ENCODE measurements at places on chromosomes 6 and 20.

- DNase-seq = no peak
These were observed 76.8 kb downstream of the HIVEP2 start for GRCh38 chr6:142867988-142868812.

DNA sequence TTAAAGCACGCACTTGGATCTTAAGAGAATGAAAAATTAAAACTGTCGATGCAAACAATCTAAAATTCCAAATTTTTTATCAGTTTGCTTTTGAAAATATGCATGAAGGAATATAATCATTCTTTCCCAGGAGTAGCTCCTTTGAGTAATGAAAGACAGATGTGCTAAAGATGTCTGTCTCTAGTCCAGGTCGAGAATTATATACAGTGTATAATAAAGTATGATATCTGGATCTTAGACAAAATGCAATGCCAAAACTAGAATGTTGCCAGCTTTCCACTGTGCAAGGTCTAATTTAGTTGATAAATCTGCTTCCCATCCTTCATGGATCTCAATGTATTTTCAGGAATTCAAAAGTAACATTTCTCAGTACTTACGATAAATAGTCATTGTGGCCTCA, 65.1 kb upstream of the ADGRG6 start:
- DNase-seq = no peak

DNA sequence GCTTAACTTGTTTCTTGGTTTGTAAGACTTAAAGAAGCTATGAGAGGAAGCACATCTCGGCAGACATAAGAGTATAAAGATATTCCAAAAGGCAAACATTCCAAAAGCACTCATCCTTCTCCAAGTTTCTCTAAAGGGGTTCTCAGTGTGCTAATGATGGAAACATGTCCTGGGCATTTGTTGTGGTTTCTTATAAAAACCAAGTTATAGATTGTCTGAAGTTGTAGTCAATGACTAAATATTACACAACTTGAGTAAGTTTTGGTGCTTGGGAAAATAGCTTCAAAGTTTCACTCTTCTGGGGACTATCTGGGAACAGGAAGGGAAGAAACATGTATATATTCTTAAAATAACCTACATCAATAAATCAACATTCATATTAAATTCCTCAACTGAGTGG, 128.3 kb upstream of the TBX18 start:
- no peak for DNase-seq

DNA sequence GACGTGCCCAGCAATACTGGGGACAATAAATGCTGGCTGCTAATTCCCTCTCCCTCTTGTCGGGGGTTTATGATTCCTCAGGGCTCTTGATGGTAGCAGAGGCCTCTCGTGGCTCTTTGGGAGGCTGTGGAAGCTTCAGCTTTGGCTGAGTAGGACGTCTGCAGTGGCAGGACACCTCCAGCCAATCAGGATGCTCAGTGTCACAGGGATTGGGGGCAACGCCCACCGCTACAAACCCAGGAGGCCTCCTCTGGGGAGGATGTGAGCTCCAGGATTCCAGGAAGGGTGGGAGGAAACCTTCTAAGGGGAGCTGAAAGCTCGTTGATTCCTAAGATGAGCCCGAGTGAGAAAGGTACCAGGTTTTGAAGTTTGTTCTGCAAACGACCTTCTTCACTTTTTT, 19.4 kb downstream of the RSPO4 start:
- DNase-seq = no peak

GRCh38 chr6:51842061-51842803, 245.2 kb downstream of the PKHD1 start:
- no peak for DNase-seq

- DNase-seq = no peak
These were observed 23.4 kb downstream of the MGME1 start for GRCh38 chr20:17992224-17992637.

- no peak for DNase-seq
These were observed 158.7 kb upstream of the RSPO3 start for GRCh38 chr6:126959765-126960164.

DNA sequence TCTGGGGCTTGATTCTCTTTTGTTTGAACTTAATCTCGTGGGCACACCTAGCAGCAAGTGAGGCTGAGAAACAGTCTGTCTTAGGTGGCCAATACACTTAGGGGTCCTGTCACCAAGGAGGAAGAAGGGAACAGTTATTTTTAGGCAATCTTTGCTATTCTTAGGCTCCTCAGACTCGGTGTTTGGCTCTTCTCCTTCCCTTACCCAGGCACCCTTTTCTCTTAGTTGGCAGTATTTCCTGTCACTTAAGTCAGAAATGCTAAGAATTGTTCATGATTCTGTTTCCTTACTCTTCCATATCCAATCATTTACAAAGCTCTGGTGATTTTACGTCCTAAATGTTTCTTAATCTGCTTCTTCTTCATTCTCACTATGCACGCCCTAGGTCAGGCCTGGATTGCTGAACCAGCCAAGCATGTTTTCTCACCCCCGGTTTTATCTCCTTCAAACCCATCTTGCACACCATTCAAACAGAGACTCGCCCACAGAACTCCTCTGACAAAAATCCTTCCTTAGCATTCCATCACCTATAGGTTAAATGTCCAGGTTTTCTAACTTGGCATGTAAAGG, 45.2 kb upstream of the TMEM217 start:
- DNase-seq = no peak

GRCh38 chr6:75524322-75524972, 30.8 kb upstream of the FILIP1 start:
- DNase-seq = no peak

DNA sequence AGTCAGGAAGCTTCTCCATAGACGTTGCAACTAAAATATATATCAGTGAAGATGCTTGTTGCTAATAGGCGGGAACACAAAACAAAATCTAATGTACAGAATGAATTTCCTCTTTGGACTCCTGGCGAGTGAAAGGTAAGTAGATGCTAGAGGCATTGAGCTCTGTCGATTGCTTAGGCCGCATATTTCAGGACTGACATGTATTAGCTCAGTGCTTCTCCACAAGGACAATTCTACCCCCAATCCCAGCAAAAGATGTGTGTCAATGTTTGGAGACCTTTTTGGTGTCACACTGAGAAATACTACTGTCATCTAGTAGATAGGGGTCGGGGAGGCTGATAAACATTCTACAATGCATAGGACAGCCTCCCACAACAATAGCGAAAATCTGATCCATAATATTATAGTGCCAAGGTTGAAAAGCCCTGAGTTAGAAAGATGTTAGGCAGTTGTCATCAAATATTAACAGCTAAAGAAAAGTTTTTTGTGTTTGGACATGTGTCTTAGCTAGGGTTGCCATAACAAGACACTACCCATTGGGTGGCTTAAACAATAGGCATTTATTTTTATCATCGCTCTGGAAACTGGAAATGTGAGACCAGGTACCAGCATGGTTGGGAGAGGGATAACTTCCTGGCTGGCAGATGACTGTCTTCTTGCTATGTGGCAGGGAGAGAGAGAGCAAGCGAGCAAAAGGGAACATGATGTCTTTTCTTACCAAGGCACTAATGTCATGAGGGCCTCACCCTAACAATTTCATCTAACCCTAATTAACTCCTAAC, 48.0 kb upstream of the BCAS1 start:
- no peak for DNase-seq

- DNase-seq = no peak
These were observed 480.2 kb upstream of the SPTLC3 start for GRCh38 chr20:12528591-12529041.

- DNase-seq = no peak
These were observed 82.5 kb downstream of the POPDC3 start for GRCh38 chr6:105097288-105097687.

- DNase-seq = no peak
These were observed 588 bp upstream of the ACSS2 start for GRCh38 chr20:34875642-34876405.

GRCh38 chr6:79894939-79895338, 52.4 kb downstream of the ELOVL4 start:
- no peak for DNase-seq

DNA sequence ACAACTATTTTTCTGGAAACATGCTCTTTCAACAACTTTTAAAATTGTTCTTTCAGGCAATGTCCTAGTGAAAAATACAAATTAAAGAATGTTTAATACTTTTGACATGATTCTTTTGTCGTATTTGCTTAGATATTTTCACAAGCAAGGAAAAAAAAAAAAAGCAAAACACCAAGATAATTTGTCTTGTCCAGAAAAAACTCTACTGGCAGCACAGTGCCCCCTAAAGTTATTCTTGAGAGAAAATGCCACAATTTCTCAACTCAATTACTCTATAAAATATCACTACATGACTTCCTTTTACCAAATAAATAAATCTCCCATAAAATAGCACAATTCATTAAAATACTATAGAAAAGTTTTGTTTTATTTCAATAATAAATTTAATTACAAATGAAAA, 652.5 kb upstream of the EPHA7 start:
- no peak for DNase-seq

- no peak for DNase-seq
These were observed 37.6 kb upstream of the EPB41L1 start for GRCh38 chr20:36116807-36117441.

DNA sequence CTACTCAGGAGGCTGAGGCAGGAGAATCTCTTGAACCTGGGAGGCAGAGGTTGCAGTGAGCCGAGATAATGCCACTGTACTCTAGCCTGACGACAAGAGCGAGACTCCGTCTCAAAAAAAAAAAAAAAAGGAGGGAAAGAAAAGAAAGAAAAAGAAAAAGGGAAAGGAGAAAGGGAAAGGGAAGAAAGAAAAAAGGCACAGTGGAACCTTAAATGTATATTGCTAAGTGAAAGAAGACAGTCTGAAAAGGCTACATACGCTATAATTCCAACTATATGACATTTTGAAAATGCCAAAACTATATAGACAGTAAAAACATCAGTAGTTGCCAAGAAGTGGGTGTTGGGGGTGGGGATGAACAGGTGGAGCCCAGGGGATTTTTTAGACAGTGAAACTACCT, 16.2 kb downstream of the PPIL4 start:
- no peak for DNase-seq

GRCh38 chr6:61886608-61887259, 399.3 kb downstream of the KHDRBS2 start:
- no peak for DNase-seq

DNA sequence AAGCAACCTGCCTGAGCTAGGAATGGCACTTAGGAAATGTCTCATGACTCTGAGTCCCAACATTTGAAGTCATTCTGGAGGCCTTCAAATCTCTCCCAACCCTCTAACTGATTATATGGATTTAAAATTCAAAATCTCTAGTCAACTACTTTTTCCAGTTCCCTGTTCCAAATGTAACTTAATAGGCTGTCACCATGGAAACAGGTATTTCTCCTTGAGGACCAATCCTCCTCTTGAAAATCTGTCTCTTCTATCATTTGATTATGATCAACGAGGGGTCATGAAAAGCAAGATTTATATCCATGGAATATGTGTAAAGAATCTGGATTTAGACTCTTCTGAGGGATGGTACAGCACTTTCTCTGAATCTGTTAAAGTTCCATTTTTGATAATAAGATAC, 127.3 kb upstream of the DTNBP1 start:
- no peak for DNase-seq

DNA sequence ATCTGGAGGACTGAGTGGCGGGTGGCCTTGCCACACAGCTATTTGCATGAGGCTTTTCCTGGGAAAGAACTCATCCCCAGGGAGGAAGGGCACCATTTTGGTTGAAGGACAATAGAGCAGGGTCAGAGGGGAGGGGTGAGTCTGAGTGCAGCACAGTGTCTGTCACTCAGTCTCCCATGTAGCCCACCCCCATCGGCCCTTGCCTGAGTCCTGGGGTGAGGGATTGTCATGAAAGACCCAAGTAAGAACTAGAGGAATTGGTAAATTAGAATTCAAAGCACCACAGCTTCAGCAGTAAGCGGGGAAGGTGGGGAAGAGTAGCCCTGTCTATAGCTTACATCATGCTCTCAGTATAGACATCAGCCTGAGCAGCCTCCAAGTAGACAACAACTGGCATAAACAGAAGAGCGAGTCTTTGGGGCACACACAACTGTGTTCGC, 90.4 kb upstream of the TMEM30A start:
- DNase-seq = no peak

- DNase-seq = no peak
These were observed 275.1 kb downstream of the CDC5L start for GRCh38 chr6:44662461-44663121.

- no peak for DNase-seq
These were observed 316.9 kb downstream of the QKI start for GRCh38 chr6:163731215-163732013.

DNA sequence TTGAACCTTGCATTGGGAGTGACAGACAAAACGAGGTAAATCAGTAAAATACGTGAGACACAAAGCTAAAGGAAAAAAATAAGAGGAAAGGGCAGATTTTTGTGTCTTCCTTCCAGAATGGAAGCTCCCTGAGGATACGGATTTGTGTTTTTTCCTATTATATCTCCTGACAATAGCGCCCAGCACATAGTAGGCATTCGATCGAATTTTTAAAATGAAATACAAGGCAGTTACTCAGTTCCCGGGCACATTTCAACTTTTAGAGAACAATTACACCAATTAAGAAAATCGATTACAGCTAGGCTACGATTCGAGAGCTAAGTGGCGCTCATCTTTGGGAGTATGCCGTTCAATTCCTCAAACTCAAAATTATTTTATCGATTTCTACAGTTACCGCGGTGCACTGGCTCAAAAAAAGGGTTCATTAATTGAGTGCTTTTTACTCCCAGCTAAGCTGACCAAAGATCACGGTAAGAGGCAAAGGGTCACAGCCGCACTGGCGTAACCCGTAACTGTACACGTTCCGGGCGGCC, 443 bp downstream of the RMND1 start:
- no peak for DNase-seq

GRCh38 chr6:107218142-107218541, 102.8 kb upstream of the BEND3 start:
- no peak for DNase-seq

DNA sequence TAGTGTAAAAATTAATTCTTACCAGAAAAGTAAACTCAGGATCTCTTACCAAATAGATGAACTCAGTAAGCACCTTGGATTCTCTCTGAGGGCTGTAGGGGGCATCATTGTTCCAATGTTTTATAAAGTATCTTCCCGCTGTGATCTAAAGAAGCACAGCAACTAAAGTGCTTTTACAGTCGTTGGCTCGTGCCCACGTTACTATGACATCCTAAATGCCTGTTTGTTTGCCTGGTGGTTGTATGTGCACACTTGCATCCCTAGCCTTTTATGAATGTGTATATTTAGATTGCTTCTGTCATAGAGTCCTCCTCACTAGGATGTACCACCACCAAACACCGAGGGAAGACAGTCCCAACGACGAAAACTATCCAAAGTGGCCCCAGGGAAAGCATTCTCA, 34.5 kb downstream of the SLX4IP start:
- DNase-seq = no peak

- DNase-seq = no peak
These were observed 127.8 kb upstream of the MAP3K4 start for GRCh38 chr6:160863782-160864181.

- DNase-seq = no peak
These were observed 123.8 kb upstream of the ADGRF1 start for GRCh38 chr6:47165918-47166317.
